ENCODE measurements at places on chromosomes 11 and 22. TPM values are rescaled to one million over a fixed set of nuclear protein-coding genes. Genes with fewer than 3 reads are reported as not detected.

The OR56A1 gene
- polyA plus RNA-seq, result not detected

GRCh38 chr22:44632541-44633396 is 69.2 kb upstream of the PRR5 start:
- H3K4me3 ChIP-seq, result no peak overlapping the region
- no peak for DNase-seq
- H3K36me3 ChIP-seq, result no peaks in the 10 kb centered on the region
- no peak overlapping the region for H3K27ac ChIP-seq
- H3K27me3 ChIP-seq, result no peaks in the 10 kb centered on the region
- peaks cover 20% of the 10 kb centered on the region for H3K4me1 ChIP-seq

The P2RY6 gene
- not detected for polyA plus RNA-seq

DNA sequence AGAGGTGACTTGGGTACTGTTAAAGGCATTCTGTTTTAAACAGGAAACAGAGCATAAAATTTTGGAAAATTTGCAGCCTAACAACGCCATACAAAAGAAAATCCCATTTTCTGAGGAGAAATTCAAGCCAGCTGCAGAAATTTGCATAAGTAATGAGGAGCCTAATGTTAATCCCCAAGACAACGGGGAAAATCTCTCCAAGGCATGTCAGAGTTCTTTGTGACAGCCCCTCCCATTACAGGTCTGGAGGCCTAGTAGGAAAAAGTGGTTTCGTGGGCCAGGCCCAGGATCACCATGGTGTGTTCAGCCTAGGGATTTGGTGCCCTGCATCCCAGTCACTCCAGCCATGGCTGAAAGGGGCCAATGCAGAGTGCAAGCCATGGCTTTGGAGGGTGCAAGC is 1333.1 kb upstream of the TENM4 start:
- H3K4me1 ChIP-seq, result no peaks in the 10 kb centered on the region
- H3K27me3 ChIP-seq, result no peaks in the 10 kb centered on the region
- H3K4me3 ChIP-seq, result no peak overlapping the region
- DNase-seq, result no peak
- H3K36me3 ChIP-seq, result no peaks in the 10 kb centered on the region
- H3K27ac ChIP-seq, result no peak overlapping the region

GRCh38 chr11:11514246-11514645 is 107.6 kb downstream of the GALNT18 start:
- no peak overlapping the region for H3K27ac ChIP-seq
- DNase-seq, result no peak
- H3K4me3 ChIP-seq, result no peak overlapping the region
- H3K4me1 ChIP-seq, result no peaks in the 10 kb centered on the region
- no peaks in the 10 kb centered on the region for H3K36me3 ChIP-seq

The CCDC87 gene
- not detected for polyA plus RNA-seq

The CCDC116 gene
- polyA plus RNA-seq, result not detected

Measured in naive thymus-derived CD4-positive, alpha-beta T cell (primary cell).